WERI-Rb-1 (cell line): ENCODE measurements at places on chromosomes 12 and 14.

GRCh38 chr12:89733579-89734201 is 25.1 kb upstream of the ATP2B1 start:
- no peak for DNase-seq

- no peak for DNase-seq
Measured at GRCh38 chr14:90976101-90976500, 84.3 kb downstream of the RPS6KA5 start.

- DNase-seq = no peak
Measured at GRCh38 chr14:67487332-67487731, 1.2 kb downstream of the TMEM229B start.

GRCh38 chr12:42603246-42603990 is 13.9 kb upstream of the PRICKLE1 start:
- no peak for DNase-seq

DNA sequence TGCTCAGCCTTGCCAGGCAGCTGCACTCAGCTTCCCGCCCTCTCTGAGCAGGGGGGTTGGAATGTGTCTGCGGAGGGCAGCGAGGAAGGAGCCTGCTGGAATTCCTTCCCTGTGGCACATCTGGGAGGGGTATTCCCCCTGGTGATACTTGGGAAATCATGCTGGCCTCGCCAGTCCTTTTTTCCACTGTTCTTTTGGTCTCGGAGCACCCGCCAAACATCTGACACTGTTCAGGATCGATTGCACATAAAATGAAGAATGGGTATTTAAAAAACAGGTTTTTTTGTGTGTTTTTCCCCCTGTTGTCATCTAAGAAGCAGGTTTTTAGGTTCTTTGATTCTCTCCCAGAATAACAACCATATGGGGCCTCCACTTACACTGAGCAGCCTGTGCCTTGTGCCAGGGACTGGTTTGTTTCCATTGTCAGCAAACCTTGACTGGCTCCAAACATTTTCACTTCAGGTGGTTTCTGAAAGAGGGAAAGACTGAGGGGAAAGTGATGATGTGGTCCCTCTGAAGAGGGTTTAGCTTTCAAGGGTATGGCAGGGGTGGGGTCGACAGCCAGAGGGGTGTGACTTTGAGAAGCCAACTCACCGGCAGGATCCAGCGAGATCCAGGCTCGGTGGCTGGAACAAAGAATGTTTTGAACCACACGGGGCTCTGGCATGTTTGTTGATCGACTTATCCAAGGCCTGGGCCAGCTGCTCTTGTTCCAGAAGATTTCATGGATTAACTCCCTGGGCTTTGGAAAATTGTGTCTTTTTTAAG is 215.1 kb downstream of the CACNA1C start:
- no peak for DNase-seq

DNA sequence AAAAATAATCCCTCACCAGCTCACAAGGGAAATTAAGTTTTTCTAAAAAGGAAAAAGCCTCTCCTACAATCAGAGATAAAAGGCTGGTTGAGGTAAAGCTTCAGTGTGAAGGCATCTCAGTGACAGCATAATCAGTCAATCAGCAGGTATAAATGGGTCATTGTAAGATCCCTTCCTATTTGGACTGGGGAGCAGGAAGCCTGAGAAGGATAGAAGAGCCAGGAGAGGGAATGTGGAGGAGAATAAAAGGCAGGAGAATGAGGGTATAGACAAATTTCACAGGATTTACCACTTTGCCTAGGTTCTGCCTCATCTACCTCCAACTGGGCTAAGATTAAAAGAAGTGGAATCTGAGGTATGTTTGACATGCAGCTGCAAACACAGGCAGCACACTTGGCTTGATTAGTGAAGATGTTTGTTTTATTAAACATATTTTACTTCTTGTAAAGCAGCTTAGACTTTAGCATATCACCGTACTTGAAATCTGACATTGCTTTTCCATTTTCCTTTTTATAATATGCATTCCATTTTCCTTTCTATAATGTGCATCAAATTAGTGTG is 479.1 kb upstream of the USP15 start:
- no peak for DNase-seq

GRCh38 chr12:47359310-47360092 is 279.7 kb upstream of the AMIGO2 start:
- no peak for DNase-seq

DNA sequence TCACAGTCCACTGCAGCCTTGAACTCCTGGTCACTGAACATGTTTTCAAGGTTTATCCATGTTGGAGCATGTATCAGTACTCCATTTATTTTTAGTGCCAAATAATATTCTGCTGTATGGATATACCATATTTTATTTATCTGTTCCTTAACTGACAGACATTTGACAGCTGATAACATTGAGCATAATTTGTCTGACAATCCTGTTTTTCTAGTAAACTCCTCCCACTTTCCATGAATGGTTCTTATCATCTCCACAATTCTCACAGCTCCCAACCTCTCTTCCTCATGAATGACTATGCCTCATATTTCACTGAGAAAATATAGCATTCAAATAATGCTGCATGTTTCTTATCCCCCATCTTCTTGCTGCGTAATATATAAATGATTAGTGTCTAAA is 33.3 kb downstream of the COCH start:
- no peak for DNase-seq

GRCh38 chr12:17278946-17279345 is 673.0 kb upstream of the LMO3 start:
- DNase-seq = no peak

DNA sequence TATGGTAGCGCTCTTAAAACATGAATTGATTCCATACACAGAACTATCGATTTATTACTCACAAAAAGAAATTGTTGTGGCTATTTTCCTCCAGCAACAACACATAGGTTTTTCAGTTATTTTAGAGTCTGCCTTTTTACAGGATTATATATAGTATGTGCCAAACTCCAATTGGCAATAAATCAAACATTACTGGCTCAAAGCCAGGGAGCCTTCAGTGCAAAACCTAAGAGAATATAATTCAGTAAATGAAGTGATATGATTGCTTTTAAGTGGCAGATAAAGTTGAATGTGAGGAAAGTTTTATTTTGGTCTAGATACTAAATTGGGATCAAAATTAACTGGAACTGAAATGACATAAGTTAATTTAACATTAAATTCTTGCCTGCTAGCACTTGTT is 234.8 kb downstream of the PIK3C2G start:
- no peak for DNase-seq

- DNase-seq = no peak
Measured at GRCh38 chr12:119565404-119565803, 28.2 kb upstream of the TMEM233 start.

- no peak for DNase-seq
Measured at GRCh38 chr12:60803147-60803546, 1207.3 kb downstream of the SLC16A7 start.

DNA sequence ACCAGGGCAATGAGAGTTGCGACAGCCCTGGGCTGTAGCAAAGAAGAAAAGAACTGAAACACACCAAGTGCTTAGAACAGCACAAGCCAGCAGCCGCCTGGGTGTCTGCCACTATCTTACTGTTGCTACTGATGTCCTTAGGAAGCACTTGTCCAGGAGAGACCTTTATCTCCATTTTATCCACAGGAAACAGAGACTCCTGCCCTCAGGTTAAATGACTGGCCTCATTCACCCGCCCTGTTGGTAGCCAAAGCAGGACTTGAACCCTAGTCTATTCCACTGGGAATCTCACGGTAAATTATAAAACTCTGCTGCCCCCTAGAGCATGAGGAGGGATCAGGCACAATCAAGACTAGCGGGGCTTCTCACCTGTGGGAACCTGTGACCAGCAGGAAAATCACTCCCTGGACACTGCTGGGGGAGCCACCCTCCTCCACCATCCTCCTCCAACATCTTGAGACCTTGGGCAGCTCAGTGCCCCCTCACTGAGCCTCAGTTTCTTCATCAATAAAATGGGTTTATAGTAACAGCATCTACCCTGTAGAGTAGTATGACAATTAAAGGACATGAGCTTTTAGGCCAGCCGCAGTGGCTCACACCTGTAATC is 20.5 kb upstream of the TESC start:
- DNase-seq = peak; percentile 63

DNA sequence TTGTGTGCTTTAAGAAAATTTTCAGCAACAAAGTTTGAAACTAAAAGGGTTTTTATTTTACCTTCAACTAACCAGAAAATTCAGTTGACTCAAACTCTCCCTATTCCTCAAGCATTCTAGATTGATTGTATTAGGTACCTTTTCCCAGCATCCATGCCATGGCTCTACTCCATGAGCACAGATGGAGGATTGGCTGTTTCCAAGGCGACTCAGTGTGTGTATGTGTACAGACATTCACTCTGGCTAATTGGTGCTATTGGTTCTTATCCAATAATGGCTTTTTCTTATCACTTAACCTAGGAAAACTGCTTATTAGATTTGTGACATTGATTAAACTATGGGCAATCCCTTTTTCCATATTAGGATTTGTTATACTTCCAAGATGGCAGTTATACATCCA is 202.6 kb downstream of the ANO6 start:
- no peak for DNase-seq

- DNase-seq = no peak
Measured at GRCh38 chr14:100864206-100864605, 38.3 kb downstream of the MEG3 start.

GRCh38 chr12:121005346-121005815 is 10.9 kb downstream of the C12orf43 start:
- peak; percentile 49 for DNase-seq

DNA sequence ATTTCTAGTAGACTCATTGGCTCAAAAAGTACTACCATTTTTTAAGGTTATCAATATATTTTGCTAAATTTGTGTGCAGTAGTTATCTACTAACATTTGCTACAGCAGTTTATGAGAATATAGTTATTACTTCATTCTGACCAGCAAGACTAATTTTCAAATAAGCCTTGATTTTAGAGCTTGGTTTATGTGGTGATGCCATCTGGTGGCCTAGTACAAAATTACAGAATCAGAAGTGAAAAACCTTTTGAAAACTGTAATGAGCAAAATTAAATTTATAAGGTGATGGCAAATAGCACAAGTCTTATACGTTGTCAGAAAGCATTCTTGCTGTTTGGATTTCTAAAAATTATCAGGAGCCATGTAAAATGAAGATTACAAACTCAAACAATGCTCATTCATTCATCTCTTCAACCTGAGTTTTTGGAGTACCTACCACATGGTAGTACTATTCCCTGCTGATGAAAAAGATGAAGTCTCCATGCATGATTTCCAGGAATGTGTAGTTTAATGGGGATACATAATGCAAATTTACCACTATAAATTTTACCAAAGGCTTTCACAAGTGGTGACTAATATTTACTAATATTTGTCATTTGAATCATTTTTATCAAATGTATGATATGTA is 51.0 kb downstream of the MAGOHB start:
- no peak for DNase-seq

GRCh38 chr14:30725763-30726162 is 103.6 kb downstream of the SCFD1 start:
- no peak for DNase-seq

GRCh38 chr12:51390891-51391282 is 319 bp downstream of the GALNT6 start:
- peak; percentile 21 for DNase-seq

DNA sequence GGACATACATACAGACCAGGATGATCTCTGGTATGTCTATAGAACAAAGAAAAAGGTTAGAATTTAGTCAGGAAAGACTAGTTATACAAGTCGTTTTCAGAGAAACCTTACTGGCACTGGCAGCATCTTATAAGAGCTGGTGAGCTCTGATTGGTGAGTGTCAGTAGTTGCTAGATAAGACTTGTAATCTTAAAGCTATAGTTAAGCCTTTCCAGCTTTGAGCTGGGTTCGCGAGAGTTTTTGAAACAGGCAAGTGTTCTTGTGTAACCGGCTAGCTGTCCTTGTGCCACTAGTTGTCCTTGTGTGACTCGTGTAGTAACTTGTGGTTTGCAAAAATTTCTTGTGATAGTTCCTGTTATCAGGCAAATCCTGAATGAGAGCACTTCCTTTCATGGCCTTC is 740.9 kb downstream of the GALC start:
- peak; percentile 10 for DNase-seq

GRCh38 chr12:123902821-123903220 is 69.8 kb downstream of the CCDC92 start:
- no peak for DNase-seq

GRCh38 chr12:69508091-69508490 is 37.9 kb downstream of the FRS2 start:
- no peak for DNase-seq

- DNase-seq = no peak
Measured at GRCh38 chr12:116774020-116774419, 35.9 kb downstream of the RNFT2 start.

- no peak for DNase-seq
Measured at GRCh38 chr12:23008623-23009022, 383.7 kb downstream of the ETNK1 start.

DNA sequence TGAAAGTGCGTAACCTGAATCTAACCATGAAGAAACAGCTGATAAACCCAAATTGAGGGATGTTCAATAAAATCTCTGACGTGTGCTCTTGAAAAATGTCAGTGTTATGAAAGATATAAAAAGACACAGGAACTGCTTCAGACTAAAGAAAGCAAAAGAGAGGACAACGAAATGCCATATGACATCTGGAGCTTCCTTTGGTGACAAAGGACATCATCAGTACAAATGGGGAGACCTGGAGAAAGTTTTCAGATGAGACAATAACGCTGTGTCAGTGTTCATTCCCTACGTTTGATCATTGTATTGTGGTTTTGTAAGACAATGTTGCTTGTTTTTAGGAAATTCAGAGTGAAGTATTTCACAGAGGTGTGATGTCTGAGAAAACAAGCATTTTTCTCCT is 125.9 kb upstream of the MAP1LC3B2 start:
- no peak for DNase-seq

DNA sequence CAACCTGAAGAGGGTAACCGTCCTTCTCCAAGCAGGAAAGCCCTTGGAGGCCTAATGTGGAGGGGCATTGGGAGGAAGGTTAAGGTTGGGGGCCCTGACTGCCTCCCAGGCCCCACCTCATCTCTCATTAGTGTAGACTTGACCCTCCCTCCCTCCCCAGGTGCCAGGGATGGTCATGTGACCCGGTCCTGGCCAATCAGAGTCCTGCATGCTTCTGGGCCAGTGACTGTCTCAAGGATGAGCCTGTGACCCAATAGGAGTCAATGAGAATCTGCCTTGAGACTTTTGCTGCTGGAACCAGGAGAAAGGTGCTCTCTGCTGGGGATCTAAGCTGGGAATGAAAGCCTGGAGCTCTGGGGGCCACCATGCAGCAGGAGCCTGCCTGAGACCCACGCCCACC is 70.8 kb downstream of the NCOR2 start:
- peak; percentile 59 for DNase-seq

- no peak for DNase-seq
Measured at GRCh38 chr12:46794593-46795190, 31.1 kb downstream of the SLC38A4 start.

DNA sequence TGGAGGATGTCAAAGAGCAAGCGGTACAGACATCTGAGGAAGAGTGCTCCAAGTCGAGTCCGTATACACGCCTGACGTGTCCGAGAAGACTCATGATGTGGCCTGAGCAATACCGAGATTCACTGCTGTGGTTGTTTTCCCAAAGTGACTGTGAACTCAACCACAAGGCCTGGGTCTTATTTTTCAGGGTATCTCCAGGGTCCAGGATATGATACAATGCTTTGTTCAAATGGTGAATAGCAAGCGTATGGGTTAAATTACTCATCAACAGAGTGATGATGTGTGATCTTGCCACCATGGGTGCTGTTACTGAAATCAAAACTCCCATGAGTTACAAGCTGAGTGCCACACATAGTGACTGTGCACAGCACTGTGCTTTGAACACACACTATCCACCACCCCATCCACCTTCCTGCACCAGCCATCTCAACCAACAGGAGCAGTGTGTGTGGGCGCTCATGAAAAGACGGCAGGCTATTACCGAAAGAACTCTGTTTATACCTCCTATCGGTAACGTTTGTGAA is 109.6 kb downstream of the BCAT1 start:
- no peak for DNase-seq
